ENCODE measurements at places on chromosomes 1 and 21.
A peak's percentile ranks its signal among the peaks of the same experiment; 100 is the strongest.

DNA sequence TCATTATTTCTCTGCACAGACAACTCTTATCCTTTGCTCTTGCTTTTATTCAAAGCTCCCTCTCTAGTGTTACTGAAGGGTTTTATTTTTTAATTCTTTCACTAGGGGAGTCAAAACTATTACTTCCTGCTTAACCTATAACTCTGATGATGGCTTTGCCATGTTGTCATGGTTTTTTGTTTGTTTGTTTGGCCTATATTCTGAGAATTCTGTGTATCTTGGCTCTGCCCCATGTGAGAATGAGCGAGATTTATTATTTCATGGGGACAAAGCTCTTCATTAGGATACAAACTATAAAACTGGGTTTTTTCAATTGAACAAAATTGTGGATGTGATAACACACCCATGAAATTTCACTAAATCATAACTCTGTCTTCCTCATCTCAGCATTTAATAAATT is 190.5 kb upstream of the C1orf105 start:
- DNase-seq = no peak

DNA sequence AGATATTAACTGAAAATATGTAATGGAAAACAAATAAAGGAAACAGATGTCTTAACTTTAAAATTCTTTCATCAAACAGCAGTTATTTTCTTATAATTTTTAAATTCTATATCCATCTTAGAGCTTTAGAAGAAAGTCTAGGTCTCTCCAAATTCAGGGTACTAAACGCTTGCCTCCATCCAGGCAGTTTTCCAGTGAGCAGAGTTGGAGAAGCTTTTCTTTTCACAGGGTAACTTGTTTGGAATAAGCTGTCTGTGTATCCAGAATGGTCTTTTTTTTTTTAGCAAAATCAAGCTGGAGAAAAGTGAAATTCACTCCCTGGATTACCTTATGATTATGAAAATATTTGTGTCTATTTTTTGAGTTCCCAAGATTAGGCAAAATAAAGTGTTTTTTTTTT is 88.6 kb downstream of the DDAH1 start:
- no peak for DNase-seq

- peak; percentile 79 for DNase-seq
Observed at GRCh38 chr1:209884665-209885117, 53.3 kb upstream of the SYT14 start.

DNA sequence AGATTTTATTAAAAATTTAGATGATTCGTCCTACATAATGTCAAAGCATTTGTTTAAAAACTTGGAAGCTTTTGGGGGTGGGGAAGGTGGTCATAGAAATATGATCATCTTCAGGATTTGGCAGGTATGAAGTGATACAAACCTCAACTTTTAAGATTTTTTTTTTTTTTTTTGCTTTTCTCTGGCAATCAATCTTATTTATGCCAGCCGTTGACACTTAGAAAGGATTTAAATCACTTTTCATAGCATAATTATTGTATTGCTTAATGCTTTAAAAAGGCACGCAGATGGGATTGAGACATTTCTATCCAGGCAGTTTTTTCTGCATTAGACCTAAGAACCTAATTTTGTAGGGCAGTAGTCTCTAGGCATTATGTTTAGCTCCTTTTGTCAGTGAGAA is 19.7 kb downstream of the MRPS6 start:
- DNase-seq = no peak

- DNase-seq = peak; percentile 7
Observed at GRCh38 chr21:39153373-39153772, 29.9 kb downstream of the PSMG1 start.

GRCh38 chr1:56675763-56676162 is 30.6 kb downstream of the PRKAA2 start:
- no peak for DNase-seq

GRCh38 chr1:110083061-110083865 is 12.8 kb upstream of the ALX3 start:
- DNase-seq = peak; percentile 29

DNA sequence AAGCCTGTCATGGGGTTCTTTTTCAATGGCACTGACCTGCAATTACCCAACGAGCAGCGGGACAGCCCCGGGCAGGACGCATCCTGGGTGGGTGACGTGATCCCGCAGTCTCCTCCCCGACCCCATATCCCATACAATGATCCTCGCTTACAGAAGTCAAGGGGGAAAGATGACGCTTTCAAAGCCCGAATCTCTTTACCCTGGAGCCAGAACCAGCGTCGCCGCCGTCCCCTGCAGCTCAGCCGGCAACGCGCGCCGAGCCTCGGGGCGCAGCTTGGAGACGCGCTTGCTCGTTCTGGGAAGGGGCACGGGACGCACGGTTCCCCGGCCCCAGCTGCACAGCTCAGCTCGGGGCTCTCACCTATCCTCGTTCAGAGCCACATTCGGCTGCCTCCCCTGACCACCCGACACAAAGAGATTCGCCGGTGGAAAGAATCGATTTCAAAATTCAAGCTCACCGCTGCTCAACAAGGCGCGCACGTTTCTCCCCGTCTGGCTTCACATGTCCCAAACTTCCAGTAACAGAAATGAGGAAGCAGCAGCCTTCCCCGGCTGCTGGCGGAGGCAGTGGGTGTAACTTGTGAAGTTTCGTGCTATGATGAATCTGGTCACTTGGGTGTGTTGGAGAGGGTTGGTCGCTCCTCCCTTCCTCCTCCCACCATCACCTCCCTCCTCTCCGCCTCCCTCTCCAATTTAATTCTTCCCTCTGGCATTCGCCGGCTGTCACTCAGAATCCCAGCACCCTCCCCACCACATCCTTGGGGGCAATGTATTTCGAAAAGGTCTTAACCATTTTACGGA is at the start of gene TIAM1:
TIAM1 (minus strand) TSS at position 582 of the 801 bp plus-strand sequence. CDS start 77,289 bp downstream, outside the sequence.
- peak; percentile 42 for DNase-seq

DNA sequence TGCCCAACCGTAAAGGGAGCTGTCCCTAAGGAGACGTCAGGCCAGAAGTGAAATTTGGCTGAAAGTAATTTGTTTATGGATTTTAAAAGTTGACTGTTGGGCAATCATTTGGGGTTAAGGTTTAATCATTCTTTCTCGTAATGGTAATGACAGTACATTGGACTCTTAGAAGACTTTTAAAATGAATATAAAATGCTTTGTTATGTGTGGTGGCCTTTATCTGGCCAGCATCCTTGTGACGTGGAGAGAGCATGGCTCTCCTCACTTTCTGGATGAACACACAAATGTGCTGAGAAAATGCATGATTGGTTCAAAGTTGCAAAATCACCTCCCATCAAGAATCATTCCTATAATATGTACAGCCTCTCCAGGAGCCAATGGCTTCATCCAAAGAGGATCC is 160.2 kb downstream of the DHRS3 start:
- no peak for DNase-seq

GRCh38 chr1:160366731-160367515 is at the start of gene NHLH1:
Gene NHLH1 (plus strand): TSS chr1:160367071. CDS start chr1:160370732, 3,661 bp downstream.
- no peak for DNase-seq

DNA sequence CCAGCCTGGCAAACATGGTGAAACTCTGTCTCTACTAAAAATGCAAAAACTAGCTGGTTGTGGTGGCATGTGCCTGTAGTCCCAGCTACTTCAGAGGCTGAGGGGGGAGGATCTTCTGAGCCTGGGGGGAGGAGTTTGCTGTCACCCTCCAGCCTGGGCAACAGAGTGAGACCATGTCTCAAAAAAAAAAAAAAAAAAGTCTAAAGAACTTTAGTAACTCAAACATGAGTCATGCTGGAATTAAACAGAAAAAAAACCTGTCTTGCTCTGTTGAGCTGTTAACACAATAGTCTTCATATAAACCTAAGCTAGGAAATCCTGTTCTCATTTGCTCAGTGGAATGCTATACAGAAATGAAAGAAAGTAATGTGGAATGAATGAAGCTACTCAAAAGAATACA is 16.7 kb upstream of the DISP1 start:
- no peak for DNase-seq

- no peak for DNase-seq
Observed at GRCh38 chr1:151902858-151903257, 6.5 kb downstream of the THEM4 start.

- no peak for DNase-seq
Observed at GRCh38 chr1:56188855-56189254, 390.5 kb downstream of the PLPP3 start.

DNA sequence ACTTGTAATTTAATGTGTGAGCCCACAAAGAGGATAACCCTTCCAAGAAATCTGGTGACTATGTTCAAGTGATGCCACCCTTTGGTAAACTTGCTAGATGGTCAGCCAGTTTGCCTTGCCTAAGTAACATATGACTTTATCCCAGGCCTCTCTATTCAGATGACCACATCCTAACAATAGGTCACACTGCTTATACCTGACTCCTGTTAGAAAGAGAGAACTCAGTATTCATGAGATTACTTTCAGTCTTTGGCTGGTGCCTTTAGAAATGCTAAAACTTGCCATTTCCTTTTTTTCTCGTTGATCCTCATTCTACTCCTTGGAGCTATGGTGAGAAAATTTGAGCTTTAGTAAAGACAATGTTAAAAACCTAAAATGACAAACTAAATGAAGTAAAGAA is 28.5 kb upstream of the SERBP1 start:
- no peak for DNase-seq

DNA sequence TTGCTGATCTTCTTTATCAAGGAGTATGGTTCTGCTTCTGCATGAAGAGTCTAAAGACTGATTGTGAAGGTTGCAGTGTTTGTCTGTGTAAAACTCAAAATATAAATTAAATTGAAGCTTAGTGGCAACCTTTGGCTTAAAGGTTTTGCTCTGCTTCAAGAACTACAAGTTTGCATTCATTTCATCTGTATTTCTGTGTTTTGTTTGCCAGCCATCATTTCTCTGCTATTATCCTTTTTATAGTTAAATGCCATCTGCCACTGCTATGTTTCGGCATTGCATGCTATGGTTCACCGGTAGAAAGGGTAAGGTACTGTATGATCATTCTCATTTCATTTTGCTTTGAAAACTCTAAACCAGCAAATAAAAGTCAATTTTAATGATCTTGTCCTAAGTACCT is 52.9 kb downstream of the OSBPL9 start:
- DNase-seq = no peak

- DNase-seq = no peak
Observed at GRCh38 chr21:41974752-41975053, 20.9 kb upstream of the C2CD2 start.

GRCh38 chr1:183553764-183554163 is 36.5 kb downstream of the NCF2 start:
- DNase-seq = no peak

DNA sequence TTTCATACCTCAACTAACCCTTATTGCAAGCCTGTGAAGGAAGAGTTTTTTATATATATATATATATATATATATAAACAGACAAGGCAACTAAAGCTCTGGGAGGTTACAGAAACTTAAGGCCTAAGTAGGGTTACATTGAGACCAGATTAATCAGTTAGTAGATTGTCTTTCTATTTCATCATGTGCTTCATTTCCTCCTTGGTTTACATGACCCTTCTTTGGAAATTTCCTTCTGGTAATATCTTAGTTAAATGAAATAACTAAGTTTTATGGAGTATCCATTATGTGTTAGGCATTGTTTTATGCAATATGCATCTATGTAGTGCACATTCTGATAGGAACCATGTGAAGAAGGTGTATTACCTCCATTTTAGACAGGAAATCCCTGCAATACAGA is 112.7 kb downstream of the FGGY start:
- no peak for DNase-seq

DNA sequence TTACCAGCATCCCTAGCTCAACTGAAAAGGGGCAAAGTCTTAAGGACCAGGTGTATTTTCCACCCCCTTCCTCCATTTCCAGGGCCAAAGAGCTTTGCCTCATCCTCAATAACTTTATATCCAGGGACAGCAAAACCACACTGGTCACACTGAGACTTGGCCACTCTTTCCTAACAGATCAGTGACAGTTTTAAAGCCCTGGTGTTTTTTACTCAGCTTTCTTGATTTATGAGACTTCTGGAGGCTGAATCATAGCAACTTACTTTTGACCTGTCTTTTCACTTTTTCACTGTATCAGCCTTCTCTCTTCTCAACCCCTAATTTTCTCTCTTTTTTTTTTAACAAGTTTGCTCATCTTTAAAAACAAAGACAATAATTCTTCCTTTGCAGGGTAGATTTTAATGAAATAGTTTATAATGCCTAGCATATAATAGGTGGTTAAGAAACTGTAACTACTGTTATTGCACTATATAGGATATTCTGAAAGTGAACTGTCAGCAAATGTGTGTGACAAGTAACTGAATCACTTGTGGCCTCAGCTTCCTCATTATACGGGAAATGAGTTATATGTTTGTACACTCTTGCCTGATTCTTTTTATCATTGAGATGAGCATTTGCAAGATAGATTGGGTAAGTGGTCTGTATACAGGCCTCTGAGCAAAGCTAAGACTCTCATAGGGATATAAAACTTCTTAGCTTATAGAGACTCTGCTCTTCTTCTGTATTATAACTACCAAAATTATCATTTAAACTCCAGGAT is 19.7 kb upstream of the DYNLT5 start:
- peak; percentile 56 for DNase-seq

- no peak for DNase-seq
Observed at GRCh38 chr1:117732956-117733355, 127.1 kb downstream of the TENT5C start.

DNA sequence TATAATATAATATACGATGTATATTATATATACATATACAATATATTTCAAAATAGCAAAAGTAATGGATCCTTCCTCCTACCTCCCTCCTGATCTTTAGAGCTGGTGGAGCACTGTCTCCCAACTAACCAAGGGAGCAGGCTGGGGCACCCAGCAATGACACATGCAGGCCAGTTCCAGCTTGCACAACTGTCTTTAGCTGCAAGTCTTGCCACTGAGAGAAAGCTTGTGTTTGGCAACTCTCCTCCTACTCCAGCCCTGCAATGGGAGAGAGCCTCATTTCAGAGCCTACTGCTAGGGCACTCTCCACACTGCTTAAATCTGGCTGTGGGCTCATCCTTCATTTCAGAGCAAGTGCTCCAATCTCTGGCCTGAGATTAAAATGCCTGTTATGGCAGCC is 469.8 kb upstream of the OLFM3 start:
- DNase-seq = no peak

- no peak for DNase-seq
Observed at GRCh38 chr1:42266253-42267135, 68.5 kb downstream of the FOXJ3 start.

DNA sequence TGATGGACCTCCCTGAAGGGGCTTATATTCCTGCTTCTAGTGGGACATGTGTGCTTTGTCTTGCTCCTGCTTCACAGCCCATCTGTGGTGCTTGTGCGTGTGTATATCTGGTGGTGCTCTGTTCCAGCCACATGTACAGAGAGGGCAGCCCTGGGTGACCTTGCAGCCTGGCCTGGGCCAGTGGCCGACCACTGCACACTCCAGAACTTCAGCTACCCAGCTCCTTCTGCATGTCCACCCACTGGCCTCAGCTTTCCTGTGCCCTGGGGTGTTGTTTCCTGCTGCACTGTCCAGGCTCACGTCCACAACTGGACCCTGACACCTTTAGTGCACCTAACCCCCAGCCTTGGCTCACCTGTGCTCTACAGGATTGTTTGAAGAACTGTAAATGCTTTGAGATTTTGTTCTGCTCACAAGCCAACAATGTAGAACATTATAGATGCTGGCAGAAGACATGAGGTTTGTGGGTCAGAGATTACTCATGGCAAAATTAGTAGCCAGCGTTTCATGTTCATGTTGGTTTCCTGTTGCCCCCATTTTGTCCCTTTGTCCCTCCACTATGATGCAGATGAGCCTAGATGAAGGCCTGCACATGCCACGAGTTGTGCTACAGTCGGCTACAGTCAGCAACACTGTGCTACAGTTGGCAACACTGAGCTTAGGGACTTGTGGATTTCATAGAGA is 5.3 kb upstream of the S100B start:
- no peak for DNase-seq

All from activated CD4-positive, alpha-beta T cell treated with anti-CD3 and anti-CD28 coated beads, Interleukin-2, Interleukin-6, amounts not matched to agents 100 ng/mL and 50 ng/mL, durations not matched to agents 16 hours and 8 hours (primary cell).